ENCODE measurements at places on chromosomes 6 and 20.

GRCh38 chr20:25276533-25277050 is 28.7 kb downstream of the PYGB start:
- no peak for DNase-seq

DNA sequence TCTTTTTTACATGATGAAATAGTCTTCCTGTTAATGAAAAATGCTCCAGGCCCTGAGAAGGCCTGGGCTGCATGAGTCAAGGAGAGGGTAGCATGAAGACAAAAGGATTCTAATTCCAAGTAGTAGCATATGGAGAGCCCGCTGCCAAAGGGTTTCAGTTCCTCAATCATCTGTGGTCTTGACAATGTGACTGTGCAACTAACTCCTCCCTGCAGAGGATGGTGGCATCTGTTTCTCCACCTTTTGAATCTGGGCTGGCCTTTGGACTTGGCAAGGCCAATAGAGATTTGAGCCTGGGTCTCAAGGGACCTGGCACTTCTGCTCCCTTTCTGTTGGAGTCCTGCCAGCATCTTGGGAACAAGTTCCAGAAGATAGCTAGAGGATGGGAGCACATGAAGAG is 35.1 kb upstream of the ANKEF1 start:
- DNase-seq: no peak

- DNase-seq: no peak
Measured at GRCh38 chr6:116764961-116765841, at the start of gene FAM162B. Gene FAM162B (minus strand): TSS chr6:116765719. CDS start chr6:116765576, 143 bp downstream.

DNA sequence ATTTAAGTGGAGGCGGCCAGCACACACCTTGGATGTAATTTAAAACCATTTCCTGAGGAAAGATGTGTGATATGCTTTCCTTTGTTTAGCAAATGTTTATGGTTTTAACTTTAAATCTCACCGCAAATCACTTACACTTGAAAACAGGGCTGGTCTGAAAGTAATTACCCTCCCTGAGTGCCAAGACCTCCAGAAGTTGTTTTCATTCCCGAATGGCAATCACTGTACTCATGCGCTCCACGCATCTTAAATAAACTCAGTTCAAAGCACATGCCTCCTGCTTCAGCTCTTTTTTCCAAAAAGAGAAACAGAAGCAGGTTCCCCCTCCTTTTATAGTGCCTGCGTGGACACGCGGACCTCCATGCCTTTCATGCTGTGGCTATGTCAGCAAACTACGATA is 224.0 kb downstream of the SMOC2 start:
- DNase-seq: no peak

GRCh38 chr6:143264986-143265764 is 185.3 kb downstream of the ADAT2 start:
- DNase-seq: no peak

GRCh38 chr20:35062478-35062877 is 30.1 kb downstream of the TRPC4AP start:
- DNase-seq: no peak

GRCh38 chr20:41355192-41355591 is 11.4 kb downstream of the EMILIN3 start:
- DNase-seq: no peak

DNA sequence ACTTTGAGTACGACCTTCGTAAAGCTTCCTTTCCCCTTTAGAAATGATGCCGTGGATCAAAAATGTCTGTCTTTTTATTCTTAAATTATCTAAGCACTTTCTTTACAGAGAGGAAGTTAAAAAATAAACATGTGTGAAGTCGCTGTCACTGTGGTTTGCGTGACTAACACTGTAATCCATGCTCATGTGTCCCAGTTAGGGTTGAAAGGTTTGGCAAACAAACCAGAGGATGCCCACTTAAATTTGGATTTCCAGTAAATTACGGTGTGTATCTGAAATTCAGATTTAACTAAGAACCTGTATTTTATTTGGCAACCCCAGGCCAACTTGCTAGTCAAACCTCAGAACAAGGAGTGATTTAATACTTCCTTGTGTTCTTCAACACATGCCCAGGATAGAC is 21.1 kb downstream of the HLA-DRB1 start:
- no peak for DNase-seq

DNA sequence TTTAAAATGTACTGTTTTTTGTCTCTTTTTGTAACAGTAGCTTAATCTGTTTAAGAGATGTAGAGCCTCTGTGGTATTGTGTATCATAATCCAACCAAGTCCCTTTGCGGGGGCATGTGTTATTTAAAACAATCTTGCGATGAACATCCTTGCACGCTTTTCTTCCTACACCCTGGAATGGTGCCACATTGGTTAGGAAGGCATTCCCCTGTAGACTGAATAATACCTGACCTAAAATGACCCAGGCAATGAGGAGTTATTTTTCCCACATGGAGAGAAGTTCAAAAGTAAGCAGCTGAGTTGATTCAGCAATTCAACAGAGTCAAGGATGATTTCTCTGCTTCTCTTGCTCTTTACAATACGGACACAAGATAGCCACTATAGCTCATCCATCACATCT is 142.0 kb upstream of the PMEPA1 start:
- no peak for DNase-seq

DNA sequence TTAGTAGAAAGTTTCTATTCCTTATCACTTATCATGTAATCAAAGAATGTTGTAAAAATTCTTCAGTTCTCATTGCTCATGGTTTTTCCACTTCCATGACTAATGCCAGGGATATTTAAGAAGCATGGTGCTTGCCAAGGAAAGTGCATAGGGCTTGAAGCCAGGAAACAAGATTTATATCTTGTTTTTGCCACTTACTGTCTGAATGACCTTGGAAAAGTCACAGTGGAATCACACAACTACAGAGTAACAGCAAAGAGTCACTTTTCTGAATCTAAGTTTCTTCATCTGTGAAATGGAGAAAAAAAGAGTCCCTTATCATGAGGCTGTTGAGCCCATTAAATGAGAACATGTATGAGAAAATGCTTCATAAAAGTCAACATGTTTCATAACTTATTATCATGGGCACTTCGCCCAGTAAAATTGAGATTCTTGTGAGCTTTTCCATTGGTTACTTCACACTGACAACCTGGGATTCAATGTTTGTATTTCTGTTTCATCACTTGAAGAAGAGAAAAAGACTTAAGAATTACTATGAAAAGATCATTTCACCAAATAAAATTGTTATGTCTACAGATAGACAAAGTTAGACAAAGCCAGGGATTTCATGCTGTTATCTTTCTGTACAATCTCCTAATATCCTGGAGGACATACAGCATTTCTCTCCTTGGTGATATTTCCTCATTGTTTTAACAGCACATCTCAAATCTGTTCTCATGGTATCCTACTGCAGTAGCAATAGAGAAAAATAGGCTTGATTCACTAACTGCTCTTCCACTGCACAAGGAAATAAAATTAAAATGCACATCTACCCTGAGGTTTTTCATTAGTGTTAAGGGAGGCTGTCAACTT is 7.6 kb upstream of the BMP5 start:
- no peak for DNase-seq

- no peak for DNase-seq
Measured at GRCh38 chr6:136175873-136176272, 74.2 kb downstream of the MTFR2 start.

DNA sequence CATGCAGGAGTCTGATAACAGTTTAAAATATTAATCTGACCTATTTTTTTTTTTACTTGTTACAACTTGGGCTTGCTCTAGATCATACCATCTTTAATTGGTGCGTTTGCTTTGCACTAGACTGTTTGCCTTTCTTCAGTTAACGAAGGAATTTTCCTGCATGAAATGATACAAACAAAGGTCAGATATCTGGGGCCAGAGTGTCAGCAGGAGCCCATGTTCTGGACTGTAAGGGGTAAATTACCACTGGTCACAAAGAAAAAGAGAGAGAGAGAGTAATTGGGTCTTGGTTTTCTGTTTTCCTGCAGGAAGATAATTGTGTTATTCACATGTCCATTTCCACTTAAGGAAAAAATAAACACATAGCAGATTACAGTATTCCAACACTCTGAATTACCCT is 399.4 kb upstream of the MARCKS start:
- DNase-seq: no peak

DNA sequence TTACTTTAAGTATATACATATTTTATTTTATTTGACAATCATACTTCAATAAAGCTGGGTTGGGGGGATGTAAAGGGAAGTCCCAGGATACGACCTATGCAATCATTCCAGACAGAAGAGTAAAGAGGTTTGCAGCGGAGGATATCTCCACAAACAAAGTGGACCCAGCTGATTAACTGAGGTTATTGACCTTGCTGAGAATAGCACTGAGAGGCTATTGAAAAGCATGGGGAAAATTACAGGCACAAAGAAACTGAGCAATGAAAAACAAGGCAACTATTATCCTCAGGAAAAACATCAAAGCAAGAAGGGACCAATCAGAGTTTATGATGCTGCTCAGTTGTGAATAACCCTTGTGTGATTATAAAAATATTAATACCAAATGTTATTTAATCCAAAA is 32.6 kb downstream of the SERPINB1 start:
- no peak for DNase-seq

GRCh38 chr6:136225496-136225895 is 24.6 kb downstream of the MTFR2 start:
- DNase-seq: no peak

GRCh38 chr6:11497881-11498280 is 39.7 kb upstream of the TMEM170B start:
- DNase-seq: no peak

- DNase-seq: no peak
Measured at GRCh38 chr6:19697744-19698290, 139.4 kb upstream of the ID4 start.

- no peak for DNase-seq
Measured at GRCh38 chr6:161676586-161676985, 402.7 kb upstream of the AGPAT4 start.

DNA sequence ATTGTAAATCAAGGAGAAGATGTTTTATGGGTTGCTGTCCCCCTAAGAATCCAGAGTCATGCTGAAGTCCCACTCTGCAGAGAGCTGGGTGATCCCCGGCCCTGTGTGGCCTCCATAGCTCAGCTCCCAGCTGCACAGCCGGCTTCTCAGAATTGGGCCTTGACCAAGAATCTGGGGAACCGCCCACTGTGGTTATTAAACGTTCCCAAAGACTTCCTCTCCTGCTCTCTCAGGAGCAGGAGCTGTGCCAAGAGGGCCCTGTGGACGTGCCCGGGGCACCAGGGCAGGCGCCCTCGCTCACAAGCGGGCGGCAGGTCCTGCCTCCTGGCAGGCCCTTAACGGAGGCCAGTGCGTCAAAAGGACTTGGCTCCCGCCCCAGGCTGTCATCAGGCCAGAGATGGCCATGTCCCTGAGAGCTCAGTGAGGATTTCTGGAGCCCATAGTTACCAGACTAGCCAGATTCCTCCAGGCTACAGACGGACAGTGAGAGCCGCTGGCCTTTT is 30.4 kb downstream of the ZC3H12D start:
- DNase-seq: no peak

DNA sequence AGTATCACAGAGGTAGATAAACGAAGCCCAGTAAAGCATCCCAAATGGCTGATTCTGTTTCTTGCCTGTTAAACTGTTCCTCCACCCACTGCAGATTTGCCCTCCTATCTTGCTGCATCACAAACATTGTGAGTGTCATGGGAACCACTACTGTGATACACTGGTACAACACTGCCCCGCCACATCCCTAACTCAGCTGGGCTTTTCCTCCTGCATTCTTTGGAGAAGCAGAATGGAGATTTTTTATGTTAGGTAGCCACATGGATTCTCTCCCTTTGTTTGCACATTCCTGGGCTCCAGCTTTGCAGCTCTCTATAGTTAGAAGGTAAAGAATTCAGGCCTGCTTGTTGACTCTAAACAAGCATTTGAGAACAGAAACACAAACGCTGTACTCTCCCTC is 234.1 kb downstream of the TMEM242 start:
- DNase-seq: no peak

All from stimulated activated CD4-positive, alpha-beta T cell treated with anti-CD3 and anti-CD28 coated beads, Interleukin-15, amount 100 ng/mL, for 1 hour (primary cell).